T-helper 1 cell (primary cell): ENCODE measurements at places on chromosomes 5 and 9.

DNA sequence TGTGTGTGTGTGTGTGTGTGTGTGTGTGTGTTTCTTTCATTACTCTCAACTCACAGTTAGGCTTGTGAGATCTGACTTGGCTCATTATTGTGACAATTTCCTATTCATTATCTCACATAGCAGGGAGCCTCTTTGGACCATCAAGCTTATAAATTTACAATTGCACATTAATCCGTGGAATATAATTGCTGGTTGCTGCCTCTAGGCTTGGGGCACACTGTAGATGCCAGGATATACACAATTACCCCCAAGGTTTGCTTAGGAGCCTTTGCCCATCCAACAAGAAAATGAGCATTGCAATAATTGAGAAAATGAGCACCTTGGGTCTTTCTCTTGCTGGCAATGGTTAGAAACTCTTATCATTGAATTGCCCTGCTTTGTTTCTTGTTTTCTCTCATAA, 161.6 kb upstream of the DMRTA1 start:
- DNase-seq = no peak

GRCh38 chr9:110856772-110857171, 181.5 kb downstream of the LPAR1 start:
- DNase-seq = no peak

DNA sequence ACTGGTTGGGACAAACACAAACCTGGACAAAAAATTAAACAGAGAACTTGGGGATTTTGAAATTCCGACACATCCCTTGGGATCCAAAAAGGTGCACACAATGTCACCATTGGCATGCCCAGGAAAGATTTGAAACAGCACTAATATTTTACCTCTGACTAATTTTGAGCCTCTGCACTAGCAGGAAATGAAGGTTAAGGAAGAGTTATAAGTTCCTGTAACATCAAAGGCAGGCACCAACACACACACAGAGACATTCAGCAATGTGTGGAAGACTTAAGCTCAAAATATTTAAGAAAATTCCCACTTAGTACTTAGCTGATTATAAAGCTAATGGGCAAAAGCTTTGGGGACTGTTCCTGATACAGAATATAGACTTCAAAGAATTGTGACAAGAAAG, 247.0 kb downstream of the CDH9 start:
- no peak for DNase-seq

GRCh38 chr5:164563370-164563769, 1058.0 kb downstream of the MAT2B start:
- DNase-seq = no peak

DNA sequence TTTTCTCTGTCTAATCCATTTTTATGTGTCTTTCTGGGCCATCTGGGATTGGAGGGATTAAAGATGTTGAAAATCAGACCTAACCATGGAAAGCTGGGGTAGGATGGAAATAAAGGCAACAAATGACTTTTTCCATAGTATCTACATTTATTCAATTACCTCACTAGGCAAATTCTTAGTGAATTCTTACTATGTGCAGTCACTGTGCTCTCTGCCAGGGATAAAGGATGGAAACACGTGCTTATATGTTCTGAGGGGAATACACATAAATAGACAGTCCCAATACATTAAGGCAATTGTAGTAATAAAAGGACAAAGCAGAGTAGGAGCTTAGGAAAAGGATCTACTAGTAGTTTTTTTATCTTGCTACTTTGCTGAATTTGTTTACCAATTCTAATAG, 214.2 kb downstream of the PRR16 start:
- DNase-seq = no peak

GRCh38 chr9:112725961-112726360, 8.0 kb upstream of the INIP start:
- no peak for DNase-seq

DNA sequence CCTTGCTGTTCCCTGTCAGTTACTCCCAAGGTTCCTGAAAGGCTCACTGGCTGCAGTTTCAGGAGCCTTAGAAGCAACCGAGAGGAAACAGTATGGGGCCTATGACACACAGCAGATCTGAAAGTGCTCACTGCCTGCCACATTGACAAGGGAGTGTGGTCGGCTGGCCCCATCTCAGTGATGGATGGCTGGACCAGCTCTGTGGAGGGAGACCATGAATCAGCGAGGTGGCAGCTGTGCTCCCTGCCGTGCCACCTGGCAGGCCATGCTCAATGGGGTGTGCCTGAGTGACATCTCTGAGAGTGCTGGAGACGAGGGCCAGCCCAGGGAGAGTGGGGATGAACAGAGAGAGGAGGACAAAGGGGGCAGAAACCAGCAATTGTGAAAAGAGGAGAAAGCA, 49.1 kb downstream of the DOCK2 start:
- DNase-seq = no peak

GRCh38 chr5:55072666-55073065, 29.8 kb upstream of the GZMA start:
- peak; percentile 87 for DNase-seq

DNA sequence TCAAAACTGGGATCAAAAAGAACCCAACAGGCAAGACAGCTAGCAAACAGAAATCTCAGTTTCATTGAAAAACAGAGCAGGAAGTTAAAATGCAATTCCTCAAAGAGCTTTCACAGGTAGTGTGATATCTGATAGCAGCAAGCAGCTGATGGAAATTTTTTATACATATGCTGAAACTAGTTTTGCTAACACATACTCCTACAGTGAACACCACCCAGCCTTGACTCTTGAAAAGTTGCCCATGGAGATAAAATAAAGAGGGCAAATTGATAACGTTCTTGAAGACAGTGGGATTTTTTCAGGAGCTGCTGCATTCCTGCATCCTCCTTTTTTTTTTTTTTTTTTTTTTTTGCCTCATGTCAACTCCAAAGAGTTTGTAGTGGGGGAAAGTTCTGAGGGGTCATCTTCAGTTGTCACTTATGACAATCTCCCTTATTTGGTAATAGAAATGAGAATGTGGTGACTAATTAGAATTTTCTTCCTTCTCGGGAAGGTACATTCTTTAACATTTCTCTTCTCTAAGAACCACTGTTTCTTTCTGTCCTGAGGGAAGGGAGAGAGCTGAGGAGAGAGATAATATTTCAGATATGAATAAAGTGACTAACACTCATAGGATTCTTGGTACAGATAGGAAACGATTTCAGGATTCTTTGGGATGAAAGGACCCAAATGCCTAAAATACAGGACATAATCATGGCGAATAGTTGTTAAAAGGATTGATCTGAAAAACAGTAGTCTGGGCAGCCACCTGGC, 24.6 kb downstream of the SH3RF2 start:
- DNase-seq = no peak

GRCh38 chr5:5344051-5344571, 78.4 kb upstream of the ICE1 start:
- DNase-seq = no peak

- no peak for DNase-seq
Observed at GRCh38 chr9:72588336-72588735, 66.9 kb downstream of the TMC1 start.

- DNase-seq = no peak
Observed at GRCh38 chr9:6307551-6308096, 20.6 kb upstream of the TPD52L3 start.

DNA sequence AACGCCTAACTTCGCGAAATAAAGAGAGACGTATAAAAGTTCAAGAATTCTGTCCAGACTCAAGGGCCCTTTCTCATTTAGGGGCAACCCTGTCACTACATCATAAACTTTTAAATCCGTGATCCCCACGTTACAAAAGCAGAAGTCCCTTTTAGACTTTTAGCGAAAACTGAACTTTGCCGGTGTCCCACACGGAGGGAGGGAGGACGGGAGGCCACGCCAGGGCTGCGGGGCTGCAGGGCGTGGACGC, 515 bp upstream of the F2R start:
- DNase-seq = no peak

DNA sequence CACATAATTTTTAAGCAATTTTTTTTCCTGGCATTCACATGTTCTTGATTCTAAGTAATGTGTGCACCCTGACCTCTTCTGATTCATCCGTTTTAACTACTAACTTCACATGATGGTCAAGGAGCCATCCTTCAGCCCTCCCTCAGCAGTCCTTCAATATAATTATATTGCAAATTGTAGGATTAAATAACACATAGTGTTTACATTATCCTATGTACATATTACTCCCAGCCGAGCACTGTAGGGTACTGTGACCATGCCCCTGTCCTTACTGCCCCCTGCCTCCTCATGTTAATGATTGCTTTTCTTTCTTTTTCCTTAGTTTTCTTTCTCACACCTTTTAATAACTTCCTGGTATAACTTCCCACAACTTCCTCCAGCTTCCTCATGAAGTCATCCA, 96.3 kb upstream of the FANCC start:
- DNase-seq = no peak

GRCh38 chr5:152514827-152515397, 109.8 kb upstream of the NMUR2 start:
- DNase-seq = no peak

DNA sequence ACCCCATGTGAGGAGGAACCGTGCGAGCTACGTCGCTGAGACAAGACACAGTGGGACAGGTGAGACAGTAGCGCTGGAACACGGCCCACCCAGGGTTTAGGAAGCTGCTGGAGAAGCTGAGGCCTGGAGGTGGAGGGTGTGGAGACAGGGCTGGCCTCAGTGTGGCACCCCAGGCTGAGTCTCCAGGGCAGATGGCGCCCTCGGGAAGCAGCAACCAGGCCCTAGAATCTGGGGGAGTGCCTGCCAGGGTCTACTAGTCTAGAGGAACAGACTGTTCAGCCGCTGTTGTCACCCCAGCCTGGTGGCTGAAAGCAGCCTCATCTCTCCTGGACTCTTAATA, 4.6 kb upstream of the TERT start:
- no peak for DNase-seq

DNA sequence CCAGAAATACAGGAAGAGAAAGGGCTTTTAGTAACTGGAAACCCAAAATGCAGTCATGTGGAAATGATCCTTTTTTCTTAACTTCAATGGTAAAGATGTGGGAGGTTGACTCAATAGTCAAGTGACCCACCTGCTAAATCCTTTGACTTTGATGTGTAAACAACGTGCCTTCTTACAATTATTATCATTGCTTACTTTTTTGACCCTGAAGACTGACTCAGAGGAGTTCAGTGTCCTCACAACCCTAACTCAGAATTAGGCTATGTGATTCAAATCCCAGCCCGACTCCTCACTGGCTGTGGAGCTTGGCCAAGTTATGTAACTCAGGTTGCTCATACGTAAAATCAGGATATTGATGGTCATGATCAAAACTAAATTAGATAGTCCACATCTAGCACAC, 27.9 kb downstream of the ANXA1 start:
- no peak for DNase-seq

DNA sequence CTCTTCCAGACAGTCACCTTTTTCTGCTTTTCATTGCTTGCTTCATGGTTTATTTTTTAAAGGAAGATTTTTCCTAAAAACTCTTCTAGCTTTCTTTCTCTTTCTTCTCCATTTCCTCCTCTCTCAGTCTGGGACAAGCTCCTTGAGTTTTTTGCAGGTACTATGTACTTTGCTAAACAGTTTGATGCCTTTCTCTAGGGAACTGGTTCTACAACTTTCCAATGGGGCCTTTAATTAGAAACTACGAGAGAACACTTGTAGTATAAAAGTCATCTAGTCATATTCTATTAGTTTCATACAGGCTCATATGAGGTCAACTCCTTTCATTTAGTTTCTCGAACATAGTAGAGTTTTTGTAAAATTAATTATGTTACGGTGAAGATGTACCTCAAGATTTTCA, 189.6 kb downstream of the DOCK8 start:
- no peak for DNase-seq

DNA sequence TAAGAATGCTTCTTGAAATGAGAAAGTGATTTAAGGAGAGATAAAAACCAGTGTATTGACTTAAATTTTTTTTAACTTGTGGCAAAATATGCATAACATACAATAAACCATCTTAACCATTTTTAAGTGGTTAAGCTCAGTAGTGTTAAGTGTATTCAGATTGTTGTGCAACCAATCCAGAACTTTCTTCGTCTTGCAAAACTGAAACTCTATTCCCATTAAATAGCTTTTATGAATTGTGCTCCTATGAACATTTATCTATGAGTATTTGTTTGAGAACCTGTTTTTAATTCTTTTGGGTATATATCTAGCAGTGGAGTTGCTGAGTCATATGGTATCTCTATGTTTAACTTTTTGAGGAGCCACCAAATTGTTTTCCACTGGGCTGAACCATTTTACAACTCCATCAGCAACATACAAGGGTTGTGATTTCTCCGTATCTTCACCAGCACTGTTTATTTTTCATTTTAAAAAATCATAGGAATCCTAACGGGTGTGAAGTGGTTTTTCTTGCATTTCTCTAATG, 76.6 kb upstream of the ACTBL2 start:
- DNase-seq = no peak

- DNase-seq = no peak
Observed at GRCh38 chr5:352639-353611, 31.4 kb downstream of the AHRR start.

- DNase-seq = no peak
Observed at GRCh38 chr5:40483316-40483715, 196.4 kb upstream of the PTGER4 start.

DNA sequence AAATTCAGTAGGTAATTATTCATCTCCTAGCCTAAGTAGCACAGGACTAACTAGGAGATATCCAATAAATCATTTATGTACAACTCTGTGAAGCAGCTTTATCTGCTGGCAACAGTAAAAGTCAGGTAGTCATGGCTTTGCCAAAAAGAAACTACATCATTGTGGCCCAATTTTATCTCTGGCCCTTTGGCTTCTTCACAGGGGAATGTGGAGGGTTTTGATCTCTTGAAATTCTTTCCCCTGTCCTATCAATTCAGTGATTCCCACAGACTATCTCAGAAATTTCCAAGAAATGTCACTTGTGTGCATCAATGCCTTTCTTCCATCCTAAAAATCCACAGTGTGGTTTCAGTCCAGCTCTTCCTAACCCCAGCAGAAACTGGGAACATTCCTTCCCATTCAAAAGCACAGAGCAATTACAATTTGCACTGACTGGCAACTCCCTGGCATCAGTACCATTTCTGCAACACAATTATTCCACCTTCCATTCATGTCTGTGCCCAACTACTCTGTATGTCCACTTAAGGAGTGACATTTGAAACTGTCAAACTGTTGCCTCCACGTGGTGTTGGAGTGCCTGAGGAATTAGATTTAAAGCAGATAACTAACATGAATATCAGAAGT, 6.6 kb downstream of the CDC14B start:
- no peak for DNase-seq

- DNase-seq = no peak
Observed at GRCh38 chr5:179780362-179780761, 13.4 kb upstream of the LTC4S start.

- DNase-seq = no peak
Observed at GRCh38 chr5:44294516-44294915, 94.7 kb downstream of the FGF10 start.

GRCh38 chr5:163475411-163475810, 15.0 kb downstream of the HMMR start:
- DNase-seq = no peak

GRCh38 chr5:115944501-115944900, 17.8 kb upstream of the LVRN start:
- DNase-seq = no peak

GRCh38 chr5:151023651-151024050, 3.3 kb downstream of the GPX3 start:
- no peak for DNase-seq

- DNase-seq = no peak
Observed at GRCh38 chr9:75912951-75913350, 22.5 kb downstream of the PCSK5 start.

- no peak for DNase-seq
Observed at GRCh38 chr5:6674421-6674820, 38.8 kb upstream of the TENT4A start.
